T-helper 2 cell treated with Interferon-gamma antibody and Interleukin-4, amounts not matched to agents 5 μg/mL and 100 μg/mL, for 36 hours (primary cell): ENCODE measurements at places on chromosomes 11 and 22.

- DNase-seq = no peak
These were observed 108.7 kb upstream of the SNX19 start for GRCh38 chr11:131025020-131025419.

- DNase-seq = no peak
These were observed 8.4 kb upstream of the HDHD5 start for GRCh38 chr22:17167486-17167885.

DNA sequence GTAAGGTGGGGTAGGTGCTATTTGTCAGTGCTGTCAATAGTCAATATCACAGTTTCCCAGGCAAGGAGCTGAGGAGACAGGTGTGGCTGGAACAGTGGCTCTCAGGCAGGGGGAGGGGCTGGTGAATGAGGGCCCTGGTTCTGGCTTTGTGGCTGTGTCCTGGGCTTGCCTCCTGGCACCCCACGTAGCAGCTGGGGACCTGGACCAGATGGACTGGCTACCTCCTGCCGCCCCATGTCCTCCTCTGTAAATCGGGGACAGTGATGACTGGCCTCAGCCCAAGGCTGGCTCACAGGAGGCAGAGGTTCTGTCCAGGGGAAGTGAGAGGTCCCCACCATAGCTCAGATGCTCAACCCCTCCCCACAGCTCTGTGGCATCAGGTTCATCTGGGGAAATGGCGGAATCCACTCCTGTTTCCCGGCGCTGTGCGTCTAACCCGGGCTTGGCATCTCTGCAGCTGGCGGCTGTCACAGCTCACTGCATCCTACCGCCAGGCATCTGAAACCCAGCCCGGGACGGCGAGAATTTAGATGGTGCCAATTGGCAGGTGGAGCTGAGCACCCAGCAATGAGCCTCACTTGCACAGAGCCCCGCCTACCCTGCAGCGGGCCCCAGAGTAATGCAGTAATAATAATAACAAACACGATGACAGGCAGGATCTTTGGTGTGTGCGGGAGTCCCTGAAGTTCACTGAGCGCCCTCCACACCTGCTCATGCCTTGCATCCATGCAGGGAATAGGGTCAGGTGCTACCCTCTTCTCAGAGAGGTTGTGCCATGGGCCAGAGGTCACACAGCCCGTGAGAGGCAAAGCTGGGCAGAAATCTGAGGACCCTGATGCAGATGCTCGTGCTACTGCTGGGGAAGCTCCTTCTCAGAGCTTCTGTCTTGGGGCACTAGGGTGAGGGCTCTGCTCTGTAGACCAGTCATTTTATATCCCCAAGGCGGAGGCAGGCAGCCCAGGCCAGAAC, 27.8 kb upstream of the SHISAL1 start:
- DNase-seq = no peak

DNA sequence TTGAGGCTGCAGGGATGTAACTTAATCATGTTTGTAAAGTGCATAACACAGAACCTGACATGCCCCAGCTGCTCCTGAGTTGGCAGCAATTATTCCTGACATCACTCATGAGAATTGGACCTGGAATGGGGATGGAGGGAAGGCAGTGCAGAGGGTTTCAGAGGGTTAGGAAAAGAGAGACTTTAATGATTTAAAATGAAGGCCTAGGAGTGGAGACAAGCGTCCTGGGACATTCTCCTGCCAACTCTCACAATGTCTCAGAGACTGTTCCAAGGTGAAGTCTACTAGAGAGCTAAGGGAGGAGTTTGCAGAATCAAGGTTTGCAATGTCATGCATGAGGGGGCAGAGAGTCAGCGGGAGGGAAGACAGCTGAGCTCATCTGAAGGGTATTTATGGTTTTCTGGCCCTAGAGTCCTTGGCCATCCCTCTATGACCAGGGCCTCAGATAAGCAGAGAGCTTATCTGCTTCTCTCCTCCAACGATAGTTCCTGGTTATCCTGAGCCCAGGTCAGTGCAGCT, 36.9 kb downstream of the GGTLC2 start:
- no peak for DNase-seq

DNA sequence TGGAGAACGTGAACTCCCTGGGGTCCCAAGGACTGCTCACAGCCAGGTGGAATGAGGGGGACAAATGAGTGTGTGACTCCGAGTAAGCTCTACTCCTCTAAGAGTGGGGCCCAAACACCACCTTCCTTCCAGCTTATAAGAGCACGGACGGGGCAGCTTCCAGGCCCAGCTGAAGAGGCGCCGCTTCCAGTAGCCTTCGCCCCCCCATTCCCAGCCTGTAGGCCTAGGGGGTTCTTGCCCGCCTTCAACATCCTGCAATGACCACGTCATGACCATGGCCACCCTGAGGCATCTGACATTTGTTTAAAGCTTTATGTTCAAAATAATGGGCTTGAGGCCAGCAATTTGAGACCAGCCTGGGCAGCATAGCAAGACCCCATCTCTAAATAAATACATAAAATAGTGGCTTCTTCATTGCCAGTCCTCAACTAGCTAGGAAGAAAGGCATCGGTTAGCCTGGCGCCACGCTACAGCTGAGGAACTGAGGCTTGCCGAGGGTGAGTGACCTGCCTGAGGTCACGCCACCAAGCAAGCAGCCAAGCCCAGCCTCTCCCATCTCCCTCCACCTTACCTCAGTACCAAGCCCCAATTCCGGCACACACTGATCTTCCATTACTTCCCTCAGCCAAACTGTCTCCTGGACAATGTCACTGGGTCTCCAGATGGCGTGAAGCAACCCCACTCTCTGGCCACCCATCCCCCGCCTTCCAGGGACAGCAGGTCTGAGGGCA, 7.8 kb upstream of the TNFRSF13C start:
- DNase-seq = no peak
